CD4-positive, alpha-beta T cell treated with Interleukin-4 for 1 hour (primary cell): ENCODE measurements at places on chromosomes 13 and 19.

DNA sequence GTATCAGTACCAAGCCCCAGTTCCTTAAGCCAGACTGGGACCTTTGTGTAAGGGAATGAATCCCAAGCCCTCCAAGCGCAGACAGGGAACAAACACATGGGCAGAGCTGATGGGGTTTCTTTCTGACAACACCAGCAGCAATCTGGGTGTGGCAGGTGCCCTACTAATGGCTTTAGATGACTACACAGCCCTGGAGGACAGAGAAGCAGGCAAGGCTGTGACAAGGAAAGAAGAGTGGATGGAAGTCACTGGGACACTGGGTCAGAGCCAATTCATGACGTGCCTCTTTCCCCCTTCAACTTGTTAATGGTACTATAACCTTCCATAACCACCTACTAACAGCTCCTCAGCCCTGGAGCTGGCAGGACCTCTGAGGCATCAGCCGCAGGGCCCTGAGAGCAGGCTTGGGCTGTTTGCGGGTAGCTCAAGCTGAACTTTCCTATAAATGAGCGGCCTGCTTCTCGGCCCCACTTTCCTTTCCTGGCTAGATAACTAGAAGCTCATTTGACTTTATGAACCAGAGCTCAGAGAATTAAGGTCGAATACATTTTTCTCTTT lies 38.9 kb downstream of the RASL11A start:
- no peak for DNase-seq

DNA sequence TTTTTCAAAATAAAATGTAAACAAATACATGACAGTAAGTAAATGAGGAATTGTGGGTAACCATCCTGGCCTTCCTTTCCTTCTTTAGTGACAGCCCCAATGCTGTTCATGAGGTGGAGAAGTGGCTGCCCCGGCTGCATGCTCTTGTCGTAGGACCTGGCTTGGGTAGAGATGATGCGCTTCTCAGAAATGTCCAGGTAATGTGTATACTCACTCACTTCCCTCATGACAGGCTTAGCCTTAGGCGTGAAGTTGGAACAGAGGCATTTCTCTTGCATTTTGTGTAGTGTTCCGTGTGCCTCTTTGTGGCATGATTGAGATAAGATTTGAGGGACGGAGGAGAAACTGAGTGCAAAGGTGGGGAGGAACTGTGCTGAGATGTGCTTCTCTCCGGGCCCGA lies 12.0 kb downstream of the NAXD start:
- DNase-seq: no peak

GRCh38 chr13:112687836-112688559 lies 1.8 kb upstream of the ATP11A start:
- DNase-seq: no peak

- no peak for DNase-seq
These were observed 238.7 kb downstream of the KCTD12 start for GRCh38 chr13:76647550-76647949.

GRCh38 chr13:39185326-39185725 lies 147.1 kb downstream of the NHLRC3 start:
- no peak for DNase-seq

- DNase-seq: no peak
These were observed 66.6 kb downstream of the SPRYD7 start for GRCh38 chr13:49869519-49869918.
